ENCODE measurements at places on chromosomes 4 and X. TPM values are rescaled to one million over a fixed set of nuclear protein-coding genes. Genes with fewer than 3 reads are reported as not detected.

Gene CSAG3
- total RNA-seq: not detected

DNA sequence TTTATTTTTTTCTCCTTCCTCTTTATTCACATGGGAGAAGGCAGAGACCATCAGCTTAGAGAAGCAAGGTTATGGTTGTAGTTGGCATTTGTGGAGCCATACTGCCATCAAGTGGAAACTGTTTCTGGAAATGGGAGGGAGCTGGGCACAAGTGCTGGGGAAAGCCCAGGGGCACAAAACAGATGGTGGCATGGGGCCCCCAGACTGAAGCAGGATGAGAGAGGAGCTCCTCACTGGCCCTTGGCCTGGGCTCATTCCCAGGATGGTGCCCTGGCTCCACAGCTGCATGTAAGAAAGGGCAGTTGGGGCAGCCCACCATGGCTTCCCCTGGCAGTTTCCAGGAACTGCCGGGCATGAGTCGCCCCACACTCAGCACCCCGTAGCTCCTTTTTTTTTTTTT lies 59.2 kb downstream of the NBDY start:
- H3K4me1 ChIP-seq: no peaks in the 10 kb centered on the region
- no peaks in the 10 kb centered on the region for H3K36me3 ChIP-seq
- no peak for DNase-seq
- no peak overlapping the region for H3K4me3 ChIP-seq

Gene STK32B
- not detected for total RNA-seq

GRCh38 chr4:122896270-122896669 lies 26.1 kb downstream of the NUDT6 start:
- H3K27ac ChIP-seq: no peak overlapping the region
- no peak for DNase-seq
- no peak overlapping the region for H3K4me3 ChIP-seq
- no peaks in the 10 kb centered on the region for H3K27me3 ChIP-seq
- no peaks in the 10 kb centered on the region for H3K36me3 ChIP-seq

- no peaks in the 10 kb centered on the region for H3K4me1 ChIP-seq
- H3K36me3 ChIP-seq: no peaks in the 10 kb centered on the region
- no peak overlapping the region for H3K27ac ChIP-seq
- H3K27me3 ChIP-seq: no peaks in the 10 kb centered on the region
- no peak for DNase-seq
Measured at GRCh38 chr4:139806929-139807328, 141.3 kb downstream of the MGST2 start.

DNA sequence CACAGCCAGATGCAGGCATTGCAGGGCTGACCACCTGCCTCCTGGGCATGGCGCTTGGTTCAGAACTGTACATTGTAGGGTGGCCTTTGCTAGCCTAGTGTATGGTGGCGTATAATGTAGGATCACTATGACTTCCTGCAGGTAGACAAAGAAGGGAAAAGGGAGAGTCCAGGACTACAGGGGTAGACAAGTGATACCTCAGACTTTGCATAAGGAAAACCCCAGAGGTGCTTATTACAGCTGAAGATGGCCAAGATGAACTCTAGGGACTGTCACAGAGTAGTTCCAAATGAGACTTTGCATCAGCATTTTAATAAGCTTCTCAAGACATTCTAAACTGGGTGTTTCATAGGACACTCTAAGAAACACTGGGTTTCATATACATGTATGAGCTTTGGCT lies 116.4 kb upstream of the PUDP start:
- H3K4me1 ChIP-seq: peaks cover 18% of the 10 kb centered on the region
- peak; percentile 25 for DNase-seq
- H3K36me3 ChIP-seq: peaks cover 3% of the 10 kb centered on the region
- H3K4me3 ChIP-seq: no peak overlapping the region
- H3K27ac ChIP-seq: no peak overlapping the region

DNA sequence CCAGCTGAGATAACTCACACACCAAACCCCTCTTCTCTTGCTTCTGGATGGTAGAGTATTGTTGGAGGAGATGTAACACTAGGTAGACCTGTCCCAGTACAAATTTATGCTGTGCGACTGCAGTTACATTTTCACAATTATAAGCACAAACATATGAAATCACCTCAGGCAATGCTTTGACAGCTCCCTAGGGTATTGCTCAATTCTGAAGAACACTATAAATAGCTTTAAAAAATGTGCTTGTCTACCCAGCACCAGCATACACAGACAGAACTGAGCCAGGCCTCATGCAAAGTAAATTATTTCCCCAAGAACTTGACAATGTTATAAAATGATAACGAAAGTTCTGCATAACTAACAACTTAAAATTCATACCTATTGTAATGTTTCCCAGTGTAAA lies 1999.1 kb upstream of the ADGRL3 start:
- H3K4me1 ChIP-seq: no peaks in the 10 kb centered on the region
- DNase-seq: no peak
- no peaks in the 10 kb centered on the region for H3K36me3 ChIP-seq
- no peaks in the 10 kb centered on the region for H3K27me3 ChIP-seq
- no peak overlapping the region for H3K4me3 ChIP-seq

GRCh38 chr4:75470738-75471137 lies 43.5 kb downstream of the RCHY1 start:
- no peaks in the 10 kb centered on the region for H3K4me1 ChIP-seq
- no peak overlapping the region for H3K4me3 ChIP-seq
- no peaks in the 10 kb centered on the region for H3K36me3 ChIP-seq
- H3K27ac ChIP-seq: no peak overlapping the region
- H3K27me3 ChIP-seq: no peaks in the 10 kb centered on the region
- DNase-seq: no peak
